ENCODE measurements at places on chromosomes 2 and 18.

GRCh38 chr2:28432362-28432761 lies 39.7 kb downstream of the FOSL2 start:
- DNase-seq = no peak

- DNase-seq = peak; percentile 59
Observed at GRCh38 chr2:36770542-36771287, 74.2 kb downstream of the VIT start.

DNA sequence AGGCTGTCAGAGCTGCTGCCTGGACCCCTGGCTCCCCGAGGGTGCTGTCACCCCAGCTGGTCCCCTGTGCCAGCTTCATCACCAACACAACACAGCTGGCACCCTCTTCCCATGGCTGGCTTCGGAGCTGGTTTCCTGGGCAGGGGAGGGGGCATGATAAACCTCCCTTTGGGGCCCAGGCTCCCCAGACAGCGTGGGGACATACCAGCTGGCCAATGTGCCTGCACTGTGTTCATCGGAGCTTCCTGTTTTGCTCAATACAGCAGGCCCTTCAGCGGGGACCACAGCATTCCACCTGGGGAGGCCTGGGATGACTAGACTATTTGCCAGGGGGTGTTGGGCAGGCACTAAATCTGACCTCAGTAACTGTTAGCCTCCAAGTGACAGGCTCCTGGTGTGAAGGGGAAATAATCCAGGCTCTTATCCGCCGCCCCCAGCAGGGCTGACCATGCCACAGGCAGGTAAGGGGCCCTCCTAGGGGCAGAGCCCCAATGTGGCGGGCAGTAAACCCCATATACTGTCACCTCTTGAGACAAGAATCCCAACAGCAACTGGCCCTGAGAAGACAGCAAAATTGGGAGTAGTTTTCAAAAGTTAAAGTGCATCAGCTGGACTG lies 44.6 kb downstream of the EMX1 start:
- DNase-seq = no peak

GRCh38 chr2:33426666-33427231 lies 49.7 kb upstream of the RASGRP3 start:
- DNase-seq = peak; percentile 33

- DNase-seq = no peak
Observed at GRCh38 chr2:114040826-114041225, 150.9 kb downstream of the ACTR3 start.

GRCh38 chr2:158966312-158966711 lies 2.1 kb upstream of the TANC1 start:
- no peak for DNase-seq

DNA sequence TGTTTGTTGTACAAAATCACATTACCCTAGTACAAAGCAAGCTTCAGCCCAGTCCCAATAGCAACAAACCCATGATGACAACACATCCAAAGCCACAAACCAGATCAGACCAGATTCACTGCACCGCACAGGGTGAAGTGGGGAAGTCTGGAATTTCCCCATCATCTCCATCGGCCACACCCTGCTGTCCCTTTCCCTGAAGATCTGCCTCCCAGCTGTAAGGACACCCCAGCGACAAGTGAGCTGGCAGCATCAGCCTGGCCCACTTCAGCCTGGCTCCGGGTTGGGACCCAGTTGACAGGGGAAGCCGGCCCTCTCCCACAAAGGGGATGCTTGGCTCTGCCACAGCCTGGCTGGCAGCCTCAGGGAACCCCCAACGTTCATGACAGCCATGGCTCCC lies 207.6 kb downstream of the MGAT5 start:
- no peak for DNase-seq

DNA sequence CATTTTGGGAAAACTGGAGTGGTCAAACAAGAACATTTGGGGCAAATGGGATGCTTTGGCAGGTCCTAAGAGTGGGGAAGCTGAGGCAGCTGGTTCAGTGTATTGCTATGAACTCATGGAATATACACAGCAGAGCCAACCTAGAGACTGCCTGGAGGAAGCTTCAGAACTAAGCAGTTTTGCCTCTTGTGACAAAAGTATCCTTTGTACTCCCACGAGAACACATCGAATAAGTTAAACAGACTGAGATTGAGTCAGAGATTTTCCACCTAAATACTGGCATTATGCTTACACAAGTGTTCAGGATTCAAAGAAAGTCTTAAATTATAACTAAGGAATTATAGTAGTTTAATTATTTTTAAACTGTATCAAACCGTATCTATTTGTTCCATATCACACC lies 5.2 kb upstream of the ARMC9 start:
- DNase-seq = no peak

DNA sequence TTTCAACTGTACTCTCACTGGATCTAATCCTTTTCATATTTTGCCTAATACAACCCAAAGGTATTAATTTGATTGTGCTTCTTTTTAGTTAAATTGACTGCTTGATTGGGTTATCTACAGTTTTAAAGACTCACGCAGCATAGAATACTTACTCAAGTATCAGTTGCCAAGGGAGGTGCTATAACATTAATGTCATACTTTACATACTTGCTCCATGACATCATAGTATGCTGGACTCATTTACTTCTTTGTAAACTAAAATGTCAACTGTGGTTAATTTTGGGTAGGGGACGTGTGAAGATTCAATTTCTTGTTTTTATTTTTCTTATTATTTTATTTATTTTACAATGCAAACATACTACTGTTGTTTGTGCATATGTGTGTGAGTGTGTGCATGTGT lies 716.2 kb upstream of the VRK2 start:
- no peak for DNase-seq

DNA sequence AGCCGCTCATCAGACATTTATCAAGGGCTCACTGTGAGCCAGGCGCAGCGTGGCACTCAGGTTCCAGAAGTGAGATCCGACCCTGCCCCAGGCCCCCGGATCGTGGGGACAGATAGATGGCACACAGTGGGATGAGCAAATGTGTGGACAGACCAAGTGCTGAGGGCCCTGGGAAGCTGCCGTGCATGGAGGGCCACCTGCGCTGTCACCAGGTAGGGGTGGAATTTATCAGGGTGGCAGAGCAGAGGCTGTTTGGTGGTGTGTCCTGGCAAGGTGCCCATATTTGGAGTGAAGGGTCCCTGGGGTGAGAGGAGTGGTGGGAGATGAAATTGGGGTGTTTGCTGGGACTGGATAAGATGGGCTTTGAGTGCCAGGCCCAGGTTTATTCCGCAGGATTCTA lies 92.8 kb upstream of the HS6ST1 start:
- no peak for DNase-seq

- DNase-seq = no peak
Observed at GRCh38 chr2:151882786-151883445, 54.7 kb upstream of the ARL5A start.

DNA sequence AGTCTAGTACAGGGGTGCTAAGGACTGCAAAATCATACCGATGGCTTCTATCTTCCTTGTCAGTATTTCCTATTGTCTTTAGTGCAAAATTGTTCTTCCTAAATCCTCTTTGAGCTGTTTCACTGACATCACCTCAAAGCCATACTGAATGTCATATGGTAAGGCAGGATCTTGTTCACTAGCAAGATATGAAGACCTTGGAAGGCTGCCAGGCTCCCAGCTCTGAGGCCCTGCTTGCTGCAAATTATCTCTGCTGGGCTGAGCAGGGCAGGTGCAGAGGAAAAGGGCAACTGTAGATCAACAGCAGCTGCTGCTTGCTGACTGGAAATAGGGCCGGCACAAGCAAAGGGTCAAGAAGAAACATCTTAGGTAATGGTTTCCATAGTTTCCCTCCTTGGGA lies 58.2 kb downstream of the PMAIP1 start:
- DNase-seq = peak; percentile 92

DNA sequence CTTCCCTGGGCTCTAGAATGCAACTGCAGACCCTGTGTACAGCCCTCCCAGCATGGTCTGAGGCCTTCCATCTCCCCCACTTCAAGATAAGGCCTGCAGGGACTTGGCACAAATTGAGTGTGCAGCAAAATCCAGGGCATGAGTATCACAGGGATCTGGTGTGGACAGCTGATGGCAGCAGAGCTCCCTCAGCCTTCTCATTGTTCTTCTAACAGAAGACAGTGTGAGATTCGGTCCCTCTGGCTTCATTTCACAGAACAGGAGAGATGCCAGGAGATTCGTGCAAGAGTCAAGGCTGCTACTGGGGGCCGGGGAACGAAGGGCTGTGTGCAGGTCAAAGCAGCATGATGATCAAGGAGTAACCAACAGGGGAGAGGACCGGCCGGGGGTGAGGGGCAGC lies 85.8 kb downstream of the UXS1 start:
- no peak for DNase-seq

- DNase-seq = no peak
Observed at GRCh38 chr2:182652326-182652725, 63.7 kb upstream of the DNAJC10 start.

- no peak for DNase-seq
Observed at GRCh38 chr2:3254442-3254941, 123.1 kb downstream of the EIPR1 start.

GRCh38 chr18:54220406-54220805 lies 4.1 kb downstream of the MBD2 start:
- no peak for DNase-seq

- DNase-seq = peak; percentile 96
Observed at GRCh38 chr2:47002480-47003381, 87.1 kb upstream of the MCFD2 start.

GRCh38 chr2:34254272-34254878 lies 655.3 kb upstream of the FAM98A start:
- DNase-seq = no peak

DNA sequence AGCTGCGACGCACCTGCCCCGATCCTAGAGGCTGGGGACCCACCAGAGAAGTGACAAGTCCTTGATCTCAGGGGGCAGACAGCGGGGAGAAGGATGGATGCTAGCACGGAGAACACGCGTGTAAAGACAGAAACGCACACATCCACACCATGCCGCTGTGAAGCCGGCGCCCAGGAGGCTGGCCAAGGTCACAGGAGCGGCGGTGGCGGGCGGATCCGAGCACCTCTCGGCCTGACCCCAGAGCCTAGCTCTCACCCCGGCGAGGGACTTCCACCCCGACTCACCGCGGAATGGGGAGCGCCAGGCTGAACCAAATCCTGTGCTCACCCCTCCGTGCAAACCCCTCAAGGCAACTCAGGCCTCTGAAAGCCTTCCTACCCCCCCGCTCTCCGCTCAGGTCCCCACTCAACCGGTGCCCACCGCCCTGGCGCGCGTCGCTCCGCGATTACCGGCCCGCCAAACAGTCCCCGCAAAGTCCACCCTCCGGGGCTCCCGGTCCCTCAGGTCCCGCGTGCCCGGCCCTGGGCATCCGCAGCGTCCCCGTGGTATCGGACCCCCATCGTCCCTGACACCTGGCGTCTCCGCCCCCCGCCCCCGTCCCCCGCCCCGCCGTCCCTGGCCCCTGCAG lies 460 bp upstream of the LRRFIP1 start:
- DNase-seq = no peak

DNA sequence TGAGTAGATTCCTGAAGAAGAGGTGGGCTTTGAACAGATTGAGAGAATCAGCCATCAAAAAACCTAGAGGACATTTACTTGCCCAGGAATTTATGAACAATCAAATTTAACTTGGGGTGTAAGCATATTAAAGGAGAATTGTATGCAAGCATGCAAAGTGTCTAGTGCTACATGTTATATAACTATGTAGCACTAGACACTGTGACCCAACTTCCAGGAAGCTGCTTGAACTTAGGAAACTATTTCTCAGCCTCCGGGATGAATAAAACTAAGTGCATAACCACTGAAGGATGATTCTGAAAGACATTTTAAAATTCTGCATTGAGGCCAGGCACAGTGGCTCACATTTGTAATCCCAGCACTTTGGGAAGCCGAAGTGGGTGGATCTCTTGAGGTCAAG lies 12.4 kb downstream of the MFF start:
- DNase-seq = no peak

GRCh38 chr2:182509-183122 lies 81.2 kb downstream of the SH3YL1 start:
- no peak for DNase-seq

GRCh38 chr2:45962177-45962921 lies 310.9 kb downstream of the PRKCE start:
- DNase-seq = peak; percentile 77

DNA sequence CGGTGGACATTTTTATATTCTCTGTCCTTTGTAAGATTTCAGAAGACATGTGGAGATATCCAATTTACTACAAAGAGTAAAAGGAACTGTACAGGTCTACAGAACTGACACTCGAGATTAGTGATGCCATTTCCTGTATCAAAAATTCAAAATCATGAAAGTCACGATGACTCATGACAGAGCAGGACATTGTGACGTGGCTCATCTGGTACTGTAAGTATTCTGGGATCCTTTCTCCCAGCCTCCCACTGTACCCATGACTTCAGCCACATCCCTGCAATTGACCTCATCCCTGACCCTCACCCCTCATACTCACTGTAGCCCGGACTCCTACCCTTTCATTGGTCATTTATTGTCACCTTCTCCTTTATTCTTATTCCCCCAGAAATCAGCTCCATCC lies 736.5 kb downstream of the EPHA4 start:
- DNase-seq = no peak

DNA sequence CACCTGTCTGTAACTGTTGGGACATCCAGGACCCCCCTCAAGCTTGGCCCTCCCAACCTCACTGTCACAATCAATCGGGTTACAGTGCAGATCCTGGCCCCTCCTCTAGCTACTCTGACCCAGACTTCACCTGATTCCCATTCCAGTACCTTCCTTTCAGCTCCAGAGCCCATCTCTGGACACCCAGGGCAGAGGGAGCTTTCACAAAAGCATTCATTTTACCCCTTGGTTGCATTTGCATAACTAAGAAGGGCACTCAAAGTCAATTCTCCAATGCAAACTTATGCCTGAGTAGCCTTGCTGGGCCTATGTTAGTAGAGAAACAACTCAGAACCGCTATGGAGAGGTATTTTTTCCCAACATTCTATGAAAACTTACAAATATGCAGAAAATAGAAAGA lies 7.4 kb downstream of the ZAP70 start:
- no peak for DNase-seq

GRCh38 chr2:218894151-218894879 lies 13.7 kb downstream of the WNT10A start:
- DNase-seq = no peak

DNA sequence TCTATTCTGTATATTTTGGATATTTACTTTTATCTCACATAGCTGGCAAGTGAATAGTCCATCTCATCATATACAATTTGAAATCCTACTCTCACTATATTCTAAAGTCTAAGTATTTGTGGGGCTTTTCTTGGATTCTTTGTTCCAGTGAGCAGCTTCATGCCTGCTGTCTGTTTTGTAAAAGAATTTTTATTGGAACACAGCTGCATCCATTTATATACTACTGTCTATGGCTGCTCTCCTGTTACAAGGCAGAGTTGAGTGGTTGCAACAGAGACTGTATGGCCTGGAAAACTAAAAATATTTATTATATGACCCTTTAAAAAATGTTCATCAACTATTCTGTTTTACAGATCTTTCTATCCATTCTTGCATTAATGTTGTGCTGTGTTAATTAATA lies 193.3 kb upstream of the KLHL14 start:
- DNase-seq = no peak

Measured in BE2C (cell line).